ENCODE measurements at places on chromosomes 13 and 19.

- DNase-seq = no peak
These were observed 8.8 kb downstream of the SYDE1 start for GRCh38 chr19:15115762-15116615.

DNA sequence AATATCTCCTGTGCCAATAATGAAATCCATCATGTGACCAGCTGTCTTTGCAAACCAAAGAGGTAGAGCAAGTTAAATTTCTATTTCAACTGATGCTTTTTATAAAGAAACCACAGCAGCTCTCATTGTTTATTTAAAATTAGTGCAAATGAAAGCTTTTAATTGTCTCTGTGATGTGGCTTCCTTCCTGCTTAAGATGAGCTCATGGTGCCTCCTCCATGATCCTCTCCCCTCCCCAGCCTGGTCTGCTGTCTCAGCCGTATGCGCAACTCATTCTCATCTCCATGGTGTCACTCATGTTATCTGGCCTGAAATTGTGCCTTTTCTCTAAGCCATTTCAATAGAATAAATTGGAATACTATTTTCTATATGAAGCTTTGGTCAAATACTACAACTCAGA lies 270.6 kb downstream of the FGF14 start:
- DNase-seq = no peak

DNA sequence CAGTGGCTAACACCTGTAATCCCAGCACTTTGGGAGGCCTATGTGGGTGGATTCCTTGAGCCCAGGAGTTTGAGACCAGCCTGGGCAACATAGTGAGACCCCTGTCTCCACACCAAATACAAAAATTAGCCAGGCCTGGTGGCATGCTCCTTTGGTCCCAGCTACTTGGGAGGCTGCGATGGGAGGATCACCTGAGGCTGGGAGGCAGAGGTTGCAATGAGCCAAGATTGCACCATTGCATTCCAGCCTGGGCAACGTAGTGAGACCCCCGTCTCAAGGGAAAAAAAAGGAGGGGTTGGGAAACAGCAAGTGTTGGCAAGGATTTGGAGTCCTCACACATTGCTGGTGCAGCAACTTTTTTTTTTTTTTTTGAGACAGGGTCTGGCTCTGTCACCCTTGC lies 19.2 kb downstream of the SPTBN4 start:
- DNase-seq = no peak

DNA sequence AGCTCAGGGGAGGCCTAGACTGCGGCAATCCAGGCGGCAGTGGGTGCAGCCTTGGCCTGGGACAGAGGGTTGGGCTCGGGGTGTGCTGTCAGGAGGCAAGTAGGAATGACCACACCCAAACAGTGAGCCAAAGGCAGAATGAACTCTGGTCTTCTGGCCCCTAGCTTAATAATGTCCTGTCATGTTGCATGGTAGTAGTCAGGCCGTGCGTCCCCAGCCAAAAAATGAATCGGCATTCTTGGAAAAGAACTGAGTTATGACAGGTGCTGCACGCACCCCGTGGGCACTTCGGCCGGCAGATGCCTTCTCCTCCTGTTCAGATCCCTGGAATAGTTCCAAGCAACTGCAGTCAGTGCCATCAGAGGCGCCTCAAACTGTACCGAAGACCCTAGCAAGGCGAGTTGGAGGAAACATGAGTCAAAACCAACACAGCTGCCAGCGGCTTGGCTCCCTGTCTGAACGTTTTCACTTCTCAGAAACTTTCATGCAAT lies 55.9 kb downstream of the ATP7B start:
- no peak for DNase-seq

- DNase-seq = peak; percentile 77
These were observed 31.5 kb upstream of the HIF3A start for GRCh38 chr19:46265217-46265828.

GRCh38 chr13:111668451-111668850 lies 348.0 kb downstream of the TEX29 start:
- DNase-seq = no peak

GRCh38 chr13:34358811-34359513 lies 541.0 kb downstream of the RFC3 start:
- DNase-seq = no peak

- DNase-seq = no peak
These were observed 46.0 kb upstream of the ZNF681 start for GRCh38 chr19:23804676-23805075.

- DNase-seq = no peak
These were observed 1.8 kb downstream of the PRKACA start for GRCh38 chr19:14115756-14116155.

DNA sequence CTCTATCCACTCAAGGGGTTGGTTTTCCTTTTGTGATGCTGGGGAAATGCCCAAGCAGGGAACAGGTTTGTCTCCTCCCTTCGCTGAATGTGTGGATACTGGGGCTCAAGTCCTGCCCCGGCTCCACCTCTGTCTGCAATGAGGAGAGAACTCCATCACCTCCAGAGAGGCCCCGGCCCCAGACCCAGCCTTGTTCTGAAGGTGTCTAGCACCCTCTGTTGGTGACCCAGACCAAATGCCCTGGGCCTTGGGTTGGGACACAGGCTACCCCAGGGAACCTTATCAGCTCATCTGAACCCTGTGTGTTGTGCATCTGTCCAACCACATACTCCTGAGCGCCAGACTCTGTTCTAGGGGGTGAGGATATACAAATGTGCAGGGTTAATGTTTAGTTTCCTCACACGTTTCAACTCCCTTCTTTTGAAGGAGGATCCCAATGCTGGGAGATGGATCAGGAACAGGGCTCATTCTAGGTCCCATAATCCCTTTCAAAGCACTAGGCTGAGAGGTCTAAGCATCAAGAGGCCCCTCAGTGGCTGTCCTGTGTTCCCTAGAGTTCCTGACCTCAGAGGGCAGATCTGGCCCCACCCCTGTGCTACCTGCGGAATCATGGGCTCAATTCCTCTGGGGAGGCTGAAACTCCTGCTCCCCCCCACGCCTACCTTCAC lies 112.5 kb upstream of the SLC7A1 start:
- peak; percentile 44 for DNase-seq

- no peak for DNase-seq
These were observed 583.7 kb downstream of the SLITRK1 start for GRCh38 chr13:83298617-83299016.

DNA sequence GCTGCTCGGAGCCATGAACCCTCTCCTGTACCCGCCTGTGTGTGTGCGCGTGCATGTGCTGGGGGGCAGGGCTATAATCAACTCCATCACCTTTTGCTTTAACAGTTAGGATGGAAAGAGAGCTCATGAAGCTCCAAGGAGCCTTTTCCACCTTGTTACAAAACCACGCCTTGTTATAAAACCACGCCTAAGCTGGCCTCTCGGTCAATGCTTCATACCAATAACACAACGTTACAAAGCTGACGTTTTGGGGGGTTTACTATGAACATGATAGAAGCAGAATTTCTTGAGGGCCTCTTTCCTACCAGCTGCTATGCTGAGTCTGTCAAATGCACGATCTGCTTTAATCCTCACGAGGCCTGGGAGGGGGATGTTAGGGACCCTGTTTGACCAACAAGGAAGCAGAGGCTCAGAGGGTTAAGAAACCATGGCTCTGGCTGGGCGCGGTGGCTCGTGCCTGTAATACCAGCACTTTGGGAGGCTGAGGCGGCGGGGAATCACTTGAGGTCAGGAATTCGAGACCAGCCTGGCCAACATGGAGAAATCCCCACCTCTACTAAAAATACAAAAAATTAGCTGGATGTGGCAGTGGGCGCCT lies 11.9 kb downstream of the CAPS start:
- no peak for DNase-seq

DNA sequence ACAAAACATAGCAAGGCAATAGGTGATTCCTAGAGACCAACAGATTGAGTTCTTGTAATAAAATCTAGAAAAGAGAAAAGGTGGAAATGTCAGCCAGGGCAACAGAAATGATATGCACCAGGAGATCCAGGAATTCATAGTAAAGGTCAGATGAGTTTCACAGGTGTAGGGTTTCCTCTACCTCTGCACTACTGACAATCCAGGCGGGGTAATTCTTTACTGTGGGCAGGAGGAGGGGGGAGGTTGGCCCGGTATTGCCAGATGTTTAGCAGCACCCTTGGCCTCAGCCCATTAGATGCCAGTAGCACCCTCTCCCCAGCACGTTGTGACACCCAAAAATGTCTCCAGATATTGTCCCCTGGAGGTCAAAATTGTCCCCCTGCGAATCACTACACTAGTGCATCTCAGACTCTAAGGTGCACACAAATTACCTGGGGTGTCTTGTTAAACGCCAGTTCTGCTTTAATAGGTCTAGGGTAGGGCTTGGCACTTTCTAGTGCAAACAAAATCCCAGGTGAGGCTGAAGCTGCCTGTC lies 3.5 kb upstream of the UBAC2 start:
- no peak for DNase-seq

GRCh38 chr19:40797963-40798682 lies 868 bp upstream of the EGLN2 start:
- DNase-seq = peak; percentile 76

- DNase-seq = no peak
These were observed 9.7 kb downstream of the RNASEH2B start for GRCh38 chr13:50919277-50919676.

DNA sequence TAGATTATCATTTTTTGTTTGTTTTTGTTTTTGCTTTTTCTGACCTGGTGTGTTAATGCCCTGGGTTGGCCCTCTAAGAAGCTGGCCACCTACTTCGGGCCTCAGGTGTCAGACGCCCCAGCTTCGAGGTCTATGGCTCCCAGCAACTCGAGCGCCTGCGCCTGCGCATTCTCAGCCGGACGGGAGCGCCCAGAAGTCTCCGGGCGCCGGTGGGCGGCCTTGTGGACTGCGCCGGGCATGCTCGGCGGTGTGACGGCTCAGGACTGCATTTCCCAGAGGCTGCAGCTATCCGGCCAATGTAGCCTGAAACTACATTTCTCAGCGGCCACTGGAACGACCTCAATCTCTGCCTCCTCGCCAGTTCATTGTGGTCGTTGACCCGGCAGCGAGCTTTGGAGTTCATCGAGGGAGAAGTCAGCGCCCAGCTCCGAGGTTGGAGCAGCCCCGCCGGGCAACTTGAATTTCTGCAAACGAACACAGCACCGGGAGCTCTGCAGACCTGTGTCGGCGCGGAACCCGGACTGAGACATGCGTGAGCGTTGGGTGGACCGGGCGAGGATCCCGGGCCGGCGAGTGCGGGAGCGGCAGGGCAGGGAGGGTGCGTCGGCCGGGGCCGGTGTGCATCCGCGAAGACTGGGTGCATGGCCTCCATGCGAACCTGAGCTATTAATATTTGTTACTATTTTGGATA lies at the start of gene ZNF30:
TSS of gene ZNF30 (plus strand) at position 219 of the 691 bp plus-strand sequence. CDS start 3,045 bp downstream, outside the sequence.
- DNase-seq = peak; percentile 84

GRCh38 chr13:109204252-109204651 lies 574.8 kb downstream of the MYO16 start:
- DNase-seq = no peak

- DNase-seq = no peak
These were observed 34.8 kb downstream of the PCDH17 start for GRCh38 chr13:57666131-57666953.

DNA sequence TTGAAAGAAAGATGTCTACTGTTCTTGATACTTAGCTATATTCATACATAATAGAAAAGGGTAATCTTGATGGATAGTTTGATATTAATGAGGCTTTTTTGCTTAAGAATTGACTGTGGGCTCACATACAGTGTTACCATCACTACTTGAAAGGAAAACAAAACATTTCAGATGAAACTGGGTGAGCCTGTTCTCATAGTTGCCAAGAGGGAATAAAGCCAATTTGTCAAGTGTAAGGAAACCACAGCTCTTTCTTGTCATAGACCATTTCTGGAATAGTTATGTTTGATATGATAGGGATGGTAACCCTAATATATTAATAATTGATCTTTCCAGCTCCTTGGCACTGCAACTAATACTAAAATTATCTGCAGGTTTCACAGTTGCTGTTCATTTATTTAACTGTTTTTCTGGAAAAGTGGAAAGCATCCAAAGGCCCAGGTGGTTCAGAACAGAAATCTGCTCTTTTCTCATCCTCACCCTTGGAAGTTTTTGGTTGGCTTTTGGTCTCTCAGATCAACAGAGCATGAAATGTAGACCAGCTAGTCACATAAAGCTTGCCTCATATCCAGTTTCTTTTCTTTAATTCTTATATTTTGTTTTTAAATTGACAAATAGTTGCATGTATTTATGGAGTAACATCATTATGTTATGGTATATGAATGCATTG lies 43.2 kb downstream of the ARHGEF7 start:
- no peak for DNase-seq

DNA sequence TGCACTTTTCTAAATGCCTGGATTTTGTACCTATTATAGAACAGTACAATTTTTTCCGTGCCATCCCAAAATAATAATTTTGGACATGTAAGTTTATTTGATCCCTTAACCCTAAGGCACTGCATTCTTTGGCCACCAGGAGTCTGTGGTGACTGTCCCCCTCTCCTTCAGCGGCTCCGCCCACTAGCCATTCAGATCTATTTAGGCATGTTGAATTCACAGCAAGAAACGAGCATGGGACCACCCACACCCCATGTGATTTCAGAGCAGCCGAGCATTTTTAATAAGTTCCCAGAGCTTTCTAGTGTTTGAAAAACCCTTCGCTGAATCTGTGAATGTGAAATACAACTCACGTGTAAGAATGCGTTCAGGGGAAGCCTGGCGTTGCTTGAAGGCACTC lies 567.5 kb downstream of the MYO16 start:
- DNase-seq = no peak

GRCh38 chr13:76004416-76004815 lies 368.3 kb downstream of the LMO7 start:
- DNase-seq = no peak

DNA sequence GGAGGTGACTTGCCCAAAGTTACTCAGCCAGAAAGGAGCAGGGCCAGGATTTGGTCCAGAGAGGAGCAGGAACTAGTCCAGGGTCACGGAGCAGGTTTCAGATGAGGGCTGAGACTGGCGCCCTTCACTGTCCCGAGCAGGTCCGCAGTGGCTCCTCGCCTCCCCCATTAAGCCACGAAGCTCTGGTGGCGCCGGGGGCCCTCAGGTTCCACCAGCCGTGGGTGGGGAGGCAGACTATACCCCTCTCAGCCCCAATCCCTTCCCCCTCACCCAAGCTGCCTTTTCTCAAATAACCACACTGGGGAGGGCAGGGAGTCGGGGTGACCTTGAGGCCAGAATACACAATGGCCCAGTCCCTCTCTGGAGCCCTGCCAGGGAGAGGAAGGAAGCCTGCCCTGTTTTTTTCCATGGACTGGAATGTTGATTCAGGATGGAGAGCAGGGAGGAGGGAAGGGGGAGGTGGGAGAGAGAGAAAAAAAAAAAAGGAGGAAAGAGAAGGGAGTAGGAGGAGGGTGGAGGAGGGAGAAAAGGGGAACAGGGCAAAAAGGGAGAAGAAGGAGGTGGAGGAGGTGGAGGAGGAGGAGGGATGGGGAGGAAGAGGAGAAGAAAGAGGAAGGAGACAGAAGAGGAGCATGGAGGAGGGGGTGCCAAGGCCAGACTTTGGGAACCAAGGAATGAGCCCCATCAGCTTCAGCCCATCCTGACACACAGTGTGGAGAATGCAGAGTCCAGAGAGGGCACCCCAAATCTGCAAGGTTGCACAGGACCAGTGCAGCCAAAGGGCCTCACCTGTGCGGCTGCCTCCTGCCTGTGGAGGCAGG lies 19.7 kb downstream of the CEACAM16 start:
- no peak for DNase-seq
